Glutamatergic neuron (in vitro differentiated cells): ENCODE measurements at places on chromosomes 3 and 15. TPM values are rescaled to one million over a fixed set of nuclear protein-coding genes. Genes with fewer than 3 reads are reported as not detected.

Gene TMEM40
- total RNA-seq, result not detected

Gene SLC38A3
- total RNA-seq, result not detected

Gene RETNLB
- not detected for total RNA-seq

Gene GOLGA8J
- total RNA-seq, result not detected

Gene LDHAL6B
- total RNA-seq, result not detected

- no peaks in the 10 kb centered on the region for H3K36me3 ChIP-seq
- peak overlapping the region; percentile 8 for H3K4me3 ChIP-seq
- DNase-seq, result no peak
- H3K27me3 ChIP-seq, result peaks cover 5% of the 10 kb centered on the region
- H3K27ac ChIP-seq, result no peak overlapping the region
- H3K4me1 ChIP-seq, result no peaks in the 10 kb centered on the region
Observed at GRCh38 chr3:196652961-196653795, 13.7 kb downstream of the NRROS start.

DNA sequence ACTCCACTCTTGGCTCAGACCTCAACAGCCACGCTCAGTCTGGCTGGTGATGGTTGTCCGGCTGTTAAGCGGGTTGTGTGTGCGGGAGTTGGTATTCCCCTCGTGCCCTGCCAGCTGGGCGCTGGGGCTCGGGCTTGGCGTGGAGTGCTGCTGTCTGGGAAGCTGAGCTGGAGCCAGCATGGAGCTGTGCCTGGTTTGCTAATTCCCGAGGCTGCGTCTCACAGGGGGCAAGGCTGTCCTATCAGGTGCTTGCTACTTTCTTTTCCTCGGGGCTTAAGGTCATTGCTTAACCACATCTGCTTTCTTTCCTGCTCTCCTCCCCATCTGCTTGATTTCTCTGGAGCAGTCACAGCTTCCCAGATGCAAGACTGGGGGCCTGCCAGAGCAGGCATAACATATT is 29.9 kb downstream of the PDIA5 start:
- H3K27ac ChIP-seq, result peak overlapping the region; percentile 73
- peaks cover 20% of the 10 kb centered on the region for H3K27me3 ChIP-seq
- DNase-seq, result no peak
- peaks cover 72% of the 10 kb centered on the region for H3K4me1 ChIP-seq

DNA sequence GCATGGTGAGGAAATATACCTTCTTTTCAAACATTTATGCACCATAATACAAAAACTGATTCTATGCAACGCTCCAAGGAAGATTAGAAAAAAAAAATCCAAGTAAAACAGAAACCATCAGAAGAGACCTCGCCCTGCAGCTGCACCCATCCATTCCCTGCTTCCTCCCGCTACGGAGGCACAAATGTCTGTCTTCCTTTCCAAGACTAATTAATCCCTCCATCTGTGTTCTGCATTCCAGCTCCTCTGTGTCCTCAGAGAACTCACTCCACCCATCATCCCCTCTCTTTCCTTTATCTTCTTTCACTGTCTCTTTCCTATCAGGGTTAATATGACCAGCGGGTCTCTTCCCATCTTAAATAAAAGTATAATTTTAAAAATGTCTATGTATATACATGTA is 196.1 kb downstream of the ADAMTSL3 start:
- no peak overlapping the region for H3K4me3 ChIP-seq
- no peaks in the 10 kb centered on the region for H3K27me3 ChIP-seq
- H3K4me1 ChIP-seq, result peaks cover 15% of the 10 kb centered on the region
- DNase-seq, result no peak
- H3K36me3 ChIP-seq, result no peaks in the 10 kb centered on the region
- H3K27ac ChIP-seq, result peak overlapping the region; percentile 15

DNA sequence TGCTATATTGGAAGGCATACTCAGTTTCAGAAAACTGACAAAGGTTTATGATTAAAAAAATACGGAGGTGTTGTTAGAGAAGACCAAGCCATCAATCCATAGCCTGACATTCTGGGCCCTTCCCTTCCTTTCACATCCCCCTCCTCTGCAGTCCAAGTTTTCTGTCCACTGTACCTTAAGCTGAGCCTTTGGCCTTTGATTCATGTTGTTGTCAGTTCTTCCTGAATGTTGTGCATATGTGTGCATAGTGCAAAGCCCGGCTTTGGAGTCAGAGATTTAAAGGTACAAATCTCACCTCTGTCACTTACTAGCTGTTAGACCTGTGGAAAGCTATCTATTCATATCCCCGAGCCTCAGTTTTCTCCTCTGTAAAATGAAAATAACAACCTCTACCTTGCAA is 104.9 kb upstream of the AGBL1 start:
- no peaks in the 10 kb centered on the region for H3K27me3 ChIP-seq
- DNase-seq, result no peak
- H3K4me1 ChIP-seq, result no peaks in the 10 kb centered on the region
- no peaks in the 10 kb centered on the region for H3K36me3 ChIP-seq
- H3K27ac ChIP-seq, result no peak overlapping the region

DNA sequence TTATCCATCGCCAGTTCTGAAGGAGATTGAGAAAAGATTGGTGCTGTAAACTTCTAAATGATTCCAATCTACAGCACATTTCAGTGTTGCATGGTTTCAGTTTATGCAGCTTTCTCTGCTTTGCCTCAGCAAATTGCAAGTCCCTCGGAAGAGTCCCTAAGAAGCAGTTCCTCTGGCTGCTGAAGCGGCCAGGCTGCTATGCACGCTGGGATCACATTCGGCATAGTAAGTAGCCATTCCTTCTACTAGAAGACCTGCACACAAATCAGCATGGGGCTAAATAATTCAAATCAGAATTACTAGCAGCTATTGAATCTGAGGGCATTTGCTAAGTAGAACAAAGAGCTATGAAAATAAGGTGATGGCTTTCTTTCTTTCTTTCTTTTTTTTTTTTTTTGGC is 769.5 kb downstream of the AGBL1 start:
- no peak overlapping the region for H3K27ac ChIP-seq
- no peak for DNase-seq
- peaks cover under 1% of the 10 kb centered on the region for H3K27me3 ChIP-seq
- peaks cover 5% of the 10 kb centered on the region for H3K36me3 ChIP-seq

GRCh38 chr3:32977861-32978260 is 26.4 kb downstream of the CCR4 start:
- DNase-seq, result no peak
- H3K4me1 ChIP-seq, result no peaks in the 10 kb centered on the region
- no peak overlapping the region for H3K4me3 ChIP-seq
- no peak overlapping the region for H3K27ac ChIP-seq
- H3K27me3 ChIP-seq, result peaks cover 1% of the 10 kb centered on the region
- no peaks in the 10 kb centered on the region for H3K36me3 ChIP-seq
